IPS DF 6.9 (cell line): ENCODE measurements at places on chromosomes 2 and 18.
A peak's percentile ranks its signal among the peaks of the same experiment; 100 is the strongest.

GRCh38 chr2:62325398-62325797 lies 129.5 kb downstream of the B3GNT2 start:
- no peak for DNase-seq

GRCh38 chr2:209322041-209322440 lies 101.8 kb upstream of the MAP2 start:
- DNase-seq: no peak

DNA sequence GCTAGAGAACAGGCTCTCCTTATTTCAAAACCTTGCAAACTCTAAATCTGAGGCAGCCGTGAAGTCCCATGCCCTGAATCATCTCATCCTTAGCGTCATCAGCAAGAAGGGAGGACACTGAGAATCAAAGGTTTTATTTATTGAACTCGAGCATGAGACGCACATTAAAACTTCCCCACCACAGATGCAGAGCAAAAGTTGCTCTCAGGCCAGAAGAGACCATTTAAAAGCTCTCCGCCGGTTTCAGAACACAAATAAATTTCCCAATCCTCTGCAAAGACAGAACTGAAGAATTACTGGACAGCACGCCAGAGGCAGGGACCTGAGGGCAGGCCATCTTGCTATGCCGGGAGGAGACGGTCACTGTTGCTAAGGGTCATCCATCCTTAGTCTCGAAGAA lies 1.3 kb downstream of the AMMECR1L start:
- no peak for DNase-seq

DNA sequence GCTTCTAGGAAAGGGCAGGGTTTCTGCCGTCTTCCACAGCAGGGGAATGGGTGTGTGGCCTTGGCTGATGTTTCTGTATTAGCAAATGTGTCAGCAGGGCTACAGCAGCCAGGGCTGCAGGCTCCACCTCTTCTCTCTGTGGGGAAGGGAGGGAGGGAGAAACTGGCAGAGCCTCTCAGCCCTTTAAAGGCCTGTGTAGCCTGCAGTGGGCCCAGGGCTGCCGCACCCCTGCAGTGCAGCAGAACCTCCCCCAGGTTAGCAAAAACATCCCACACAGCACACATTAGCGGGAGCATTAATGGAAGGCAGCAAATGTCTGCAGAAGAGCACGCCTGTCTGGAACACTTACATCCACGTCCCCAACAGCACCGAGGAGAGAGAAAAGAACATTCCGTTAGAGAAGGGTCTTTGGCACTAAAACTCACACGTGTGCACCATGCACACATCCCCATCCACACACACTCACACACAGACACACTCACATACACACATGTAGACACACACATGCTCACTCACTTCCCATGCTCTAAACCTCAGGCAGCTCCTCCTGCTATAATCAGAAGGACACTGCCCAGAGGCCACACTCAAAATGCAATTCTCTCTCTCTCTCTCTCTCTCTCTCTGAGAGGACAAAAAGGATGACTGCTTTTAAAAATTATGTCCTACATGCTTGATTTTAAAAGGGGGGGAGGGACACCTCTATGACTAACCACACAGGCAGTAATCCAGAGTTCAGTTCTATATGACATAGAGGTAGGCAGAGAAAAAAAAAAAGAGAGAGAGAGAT lies 24.1 kb downstream of the MRPL35 start:
- no peak for DNase-seq

GRCh38 chr2:29218071-29218470 lies 102.9 kb downstream of the CLIP4 start:
- DNase-seq: no peak

DNA sequence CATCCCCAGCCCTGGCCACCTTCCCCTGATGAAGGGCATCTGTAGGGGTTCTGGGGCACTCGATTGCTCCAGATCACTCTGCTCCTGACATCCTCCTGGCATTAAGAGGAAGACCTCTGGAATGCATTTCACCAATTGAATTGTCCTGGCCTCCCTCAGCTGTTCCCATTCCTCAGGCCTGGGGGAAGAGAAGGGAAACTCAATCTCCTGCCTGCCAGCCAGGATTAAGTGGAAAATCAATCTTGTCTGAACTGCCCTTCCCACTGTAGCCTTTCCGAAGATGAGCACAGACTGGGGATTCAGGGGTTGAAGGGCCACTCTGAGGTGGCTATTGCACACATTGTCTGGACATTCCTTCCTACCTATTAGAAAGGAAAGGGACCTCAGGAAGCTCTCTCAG lies 99.8 kb downstream of the ALK start:
- DNase-seq: no peak

GRCh38 chr2:55869637-55870325 lies 53.8 kb downstream of the EFEMP1 start:
- DNase-seq: no peak

GRCh38 chr2:160258492-160258805 lies 58.4 kb upstream of the ITGB6 start:
- DNase-seq: no peak

DNA sequence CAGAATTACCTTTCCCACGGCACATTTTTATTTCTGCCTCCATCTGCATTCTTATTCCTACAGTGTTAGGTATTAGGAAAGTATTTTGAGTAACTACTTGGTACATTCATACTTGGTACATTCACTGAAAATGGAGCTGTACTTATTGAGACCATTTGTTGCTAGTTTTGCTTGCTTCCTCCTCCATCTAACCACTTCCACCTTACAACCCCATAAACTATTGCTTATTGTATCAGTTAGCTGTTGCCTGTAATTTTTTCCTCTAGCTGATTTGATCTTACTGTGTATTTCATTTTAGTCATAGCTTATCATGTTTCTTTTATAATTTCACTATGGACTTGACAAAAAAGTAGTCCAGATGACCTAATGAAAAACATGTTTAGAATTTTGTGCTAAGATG lies 50.7 kb downstream of the AFTPH start:
- DNase-seq: no peak

GRCh38 chr2:188410504-188411235 lies 119.0 kb downstream of the GULP1 start:
- no peak for DNase-seq

- DNase-seq: no peak
These were observed 26.1 kb downstream of the ADCY3 start for GRCh38 chr2:24893934-24894333.

DNA sequence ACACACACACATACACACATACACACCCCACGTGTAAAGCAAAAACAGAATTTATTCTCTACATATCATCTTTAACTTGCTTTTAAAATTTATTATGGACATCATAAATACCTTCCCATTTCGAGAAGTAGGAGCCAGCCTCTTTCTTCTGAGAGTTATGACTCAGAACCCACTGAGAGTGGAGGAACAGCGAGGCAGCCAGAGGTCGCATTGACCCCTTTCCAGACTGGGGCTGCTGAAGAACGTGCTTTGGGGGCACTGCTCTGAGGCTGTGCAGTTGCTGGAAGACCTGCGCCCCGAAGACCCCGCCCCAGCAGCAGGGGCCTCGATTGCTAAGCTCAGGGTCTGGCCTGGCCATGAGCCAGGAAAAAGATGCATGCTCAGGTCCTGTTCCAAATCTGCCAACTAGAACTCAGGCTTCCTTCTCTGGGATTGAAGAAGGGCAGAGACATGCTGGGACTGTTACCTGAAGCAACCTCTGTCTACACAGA lies 133.8 kb upstream of the TWIST2 start:
- no peak for DNase-seq

- no peak for DNase-seq
These were observed 550 bp upstream of the SFXN5 start for GRCh38 chr2:73072129-73072395.

DNA sequence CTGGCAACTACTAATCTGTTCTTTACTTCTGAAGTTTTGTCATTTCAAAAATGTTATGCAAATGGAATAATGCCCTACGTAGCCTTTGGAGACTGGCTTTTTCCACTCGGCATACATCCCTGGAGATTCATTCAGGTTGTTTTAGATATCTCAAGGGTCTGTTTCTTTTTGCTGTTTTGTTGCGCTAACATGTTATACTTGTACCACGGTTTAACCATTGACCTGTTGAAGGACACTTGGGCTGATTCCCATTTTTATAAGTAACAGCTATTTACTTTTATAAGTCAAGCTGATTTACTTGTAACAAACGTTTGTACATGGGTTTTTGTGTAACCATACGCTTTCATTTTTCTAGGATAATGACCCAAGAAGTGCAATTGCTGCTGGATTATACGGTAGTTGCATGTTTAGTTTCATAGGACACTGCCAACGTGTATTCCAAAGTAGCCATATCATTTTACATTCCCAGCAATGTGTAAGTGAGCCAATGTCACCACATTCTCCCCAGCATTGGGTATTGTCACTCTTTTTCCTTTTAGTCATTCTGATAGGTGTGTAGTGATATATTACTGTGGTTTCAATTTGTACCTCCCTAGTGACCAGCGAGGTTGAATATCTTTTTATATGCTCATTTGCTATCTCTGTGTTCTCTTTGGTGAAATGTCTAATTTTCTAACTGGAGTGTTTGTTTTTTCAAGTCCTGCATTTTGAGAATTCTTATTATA lies 36.5 kb upstream of the STAT4 start:
- no peak for DNase-seq

GRCh38 chr2:149161481-149162225 lies 123.2 kb downstream of the LYPD6B start:
- no peak for DNase-seq

DNA sequence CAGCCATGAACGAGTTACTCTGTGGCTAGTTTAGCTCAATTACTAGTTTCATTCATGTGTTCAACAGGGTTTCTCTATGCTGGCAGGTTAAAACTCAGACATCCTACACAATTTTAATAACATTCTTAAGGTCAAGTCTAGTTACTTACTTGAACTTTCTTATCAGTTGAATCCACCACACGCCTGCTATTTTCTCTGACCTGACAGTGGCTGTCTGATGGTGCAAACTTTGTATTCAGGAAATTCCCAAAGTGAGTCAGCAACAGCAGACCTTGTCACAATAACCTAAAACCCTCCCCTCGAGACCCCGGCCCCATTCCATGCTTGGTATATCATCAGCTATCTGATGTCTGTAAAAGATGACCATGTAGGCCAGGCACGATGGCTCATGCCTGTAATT lies 20.8 kb upstream of the CIDEA start:
- DNase-seq: no peak

DNA sequence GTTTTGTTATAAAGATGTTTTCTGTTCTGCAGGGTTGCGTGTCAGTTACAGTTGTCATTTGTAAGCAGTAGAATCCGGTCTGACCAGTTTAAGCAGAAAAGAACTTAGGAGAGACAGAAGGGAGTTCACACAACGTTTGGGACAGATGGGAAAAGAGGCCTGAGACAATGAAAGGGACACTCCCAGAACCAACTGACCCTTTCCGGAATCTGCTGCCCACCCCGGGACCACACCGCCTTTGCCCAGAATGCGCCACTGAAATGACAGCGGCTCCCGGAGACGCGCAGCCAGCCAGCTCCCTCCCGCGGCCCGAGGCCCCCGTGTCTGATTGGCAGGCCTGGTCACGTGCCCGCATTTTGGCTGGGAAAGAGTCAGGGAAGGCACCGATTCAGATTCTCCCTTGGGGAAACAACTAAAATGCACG lies 244.6 kb downstream of the BCL2 start:
- DNase-seq: peak; percentile 37

GRCh38 chr2:170155723-170156253 lies 22.2 kb upstream of the MYO3B start:
- DNase-seq: no peak

- no peak for DNase-seq
These were observed 49.4 kb downstream of the CCDC102B start for GRCh38 chr18:68847219-68847837.

- DNase-seq: no peak
These were observed 1.3 kb downstream of the RTP5 start for GRCh38 chr2:241870611-241871537.

- no peak for DNase-seq
These were observed 155.5 kb upstream of the ID2 start for GRCh38 chr2:8526403-8526696.

DNA sequence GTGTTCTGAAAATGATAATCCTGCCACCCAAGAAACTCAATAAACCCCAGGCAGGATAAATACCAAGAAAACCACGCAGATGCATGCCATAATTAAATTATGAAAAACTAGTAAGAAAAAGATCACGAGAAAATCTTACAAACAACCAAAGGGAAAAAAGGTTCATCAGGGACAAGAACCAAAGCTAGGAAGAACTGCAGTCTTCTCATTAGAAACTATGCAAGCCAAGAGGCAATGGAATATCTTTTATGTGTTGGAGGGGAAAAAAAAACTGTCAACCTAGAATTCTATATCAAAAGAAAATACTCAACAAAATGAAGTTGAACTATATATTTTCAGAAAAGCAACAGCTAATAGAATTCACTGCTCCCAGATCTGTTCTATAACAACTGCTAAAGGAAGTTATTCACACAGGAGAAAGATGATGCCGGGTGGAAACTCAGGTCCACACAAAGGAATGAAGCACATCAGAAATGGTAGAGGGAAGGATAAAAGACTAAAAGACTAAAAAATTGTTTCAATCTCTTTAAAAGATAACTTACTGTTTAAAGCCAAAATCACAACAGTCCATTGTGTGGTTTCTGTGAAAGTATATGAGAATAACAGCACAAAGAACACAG lies 55.0 kb downstream of the NDUFA10 start:
- DNase-seq: no peak

DNA sequence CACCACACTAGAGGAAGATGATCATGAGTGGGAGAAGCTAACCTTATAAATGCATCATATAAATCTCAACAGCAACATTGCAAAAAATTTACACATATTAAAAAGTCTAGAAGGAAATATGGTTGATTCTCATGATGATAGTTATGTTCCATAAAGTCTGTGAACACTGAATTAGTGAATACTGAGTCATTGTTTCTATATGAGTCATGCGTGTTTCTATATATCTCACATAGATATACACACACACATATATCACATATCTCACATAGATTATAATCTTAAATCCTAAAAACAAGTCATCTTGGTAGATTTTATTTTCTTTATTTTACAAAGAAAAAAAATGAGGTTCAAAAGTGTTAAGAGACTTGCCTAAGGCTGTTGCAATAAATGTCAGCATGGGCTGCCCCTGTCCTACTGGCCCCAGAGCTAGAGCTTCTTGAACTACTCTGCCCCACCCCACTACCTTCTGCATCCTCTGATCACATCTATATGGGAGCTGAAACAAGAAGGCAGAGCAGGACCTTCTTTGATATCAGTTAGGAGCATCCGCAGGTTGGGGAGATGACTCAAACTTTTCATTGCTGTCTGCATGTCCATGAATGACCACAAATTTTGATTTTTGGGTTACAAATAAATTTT lies 81.8 kb upstream of the ADAM23 start:
- DNase-seq: no peak
